ENCODE measurements at places on chromosomes 3 and 15.

DNA sequence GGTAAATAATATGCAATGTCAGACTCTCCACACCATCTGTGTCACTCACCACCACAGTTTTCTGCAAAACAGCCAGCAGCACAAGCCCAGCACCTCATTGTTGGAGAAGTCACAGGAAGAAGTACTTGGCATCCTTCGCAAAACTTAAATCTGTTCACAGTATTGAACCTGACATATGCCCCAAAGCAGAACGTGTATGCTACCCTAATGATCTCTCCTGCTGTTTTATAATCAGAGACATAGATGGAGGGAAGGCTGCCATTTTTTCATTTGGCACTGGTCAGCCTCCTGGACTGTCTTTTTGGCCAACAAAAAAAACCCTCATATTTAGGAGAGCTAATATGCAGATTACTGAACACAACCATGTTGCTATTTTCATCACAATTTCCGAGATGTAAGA, 1272.9 kb downstream of the ROBO1 start:
- DNase-seq = no peak

DNA sequence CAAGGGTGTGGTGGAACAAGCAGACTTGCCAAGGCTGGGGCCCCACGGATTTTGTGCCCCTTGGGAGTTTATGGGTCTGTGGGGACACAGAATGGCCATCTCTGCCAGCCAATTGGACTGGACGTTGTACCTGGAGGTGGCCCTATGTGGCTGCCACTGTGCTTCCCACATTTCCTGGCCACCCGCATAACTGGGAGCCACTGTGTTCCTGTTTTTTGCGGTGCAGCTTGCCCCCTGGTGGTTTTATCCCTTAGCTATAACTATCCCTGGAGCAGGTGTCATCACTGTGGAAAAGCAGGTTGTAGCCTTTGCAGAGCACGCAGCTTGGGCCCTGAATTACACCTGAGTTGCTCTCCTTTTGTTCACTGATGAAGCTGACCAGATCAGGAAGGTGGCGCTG, 306.3 kb downstream of the ZPLD1 start:
- no peak for DNase-seq

GRCh38 chr15:31262901-31263671, 63.5 kb upstream of the KLF13 start:
- no peak for DNase-seq

DNA sequence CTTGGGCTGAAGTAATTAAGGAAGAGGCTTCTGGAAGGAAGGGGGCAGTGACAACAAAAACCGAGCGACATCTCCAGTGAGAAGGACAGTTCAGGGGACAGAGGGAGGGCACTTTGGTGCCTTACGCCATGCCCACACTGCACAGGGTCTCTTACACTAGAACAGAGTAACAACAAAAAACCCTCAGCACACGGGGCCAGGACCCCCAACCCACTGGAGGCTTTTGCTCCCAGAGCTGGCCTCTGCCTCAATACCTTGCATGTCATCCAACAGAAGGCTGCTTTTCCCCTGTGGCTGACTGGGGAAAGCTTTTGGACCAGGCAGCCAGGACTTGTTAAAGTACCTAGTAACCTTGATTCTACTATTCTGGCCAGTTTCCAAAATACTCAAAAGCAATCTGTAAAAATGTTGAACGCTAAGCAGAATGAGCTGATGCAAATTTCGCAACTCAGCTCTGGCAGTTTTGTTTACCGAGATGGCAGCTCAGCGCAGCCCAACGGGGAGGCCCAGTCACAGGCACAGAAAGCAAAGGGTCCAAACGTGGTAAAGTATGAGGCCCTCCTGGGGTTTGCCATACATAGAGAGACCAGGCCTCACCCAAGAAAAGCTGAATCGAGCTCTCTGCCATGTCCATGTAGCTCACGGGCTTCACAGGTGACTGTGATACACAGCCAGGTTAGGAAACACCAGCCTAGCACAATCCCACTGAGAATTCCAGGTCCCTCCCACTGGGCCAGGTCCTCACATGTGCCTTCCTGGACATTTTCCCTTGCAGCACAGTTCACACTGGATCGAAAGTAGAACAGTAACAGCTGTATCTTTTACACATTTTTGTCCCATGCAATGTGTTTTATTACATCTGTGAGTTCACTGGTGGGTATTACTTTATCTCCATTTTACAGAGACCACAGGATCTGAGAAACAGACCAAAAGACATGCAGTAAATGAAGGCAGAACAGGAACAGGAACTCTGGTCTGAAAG, 6.0 kb downstream of the CHCHD4 start:
- DNase-seq = no peak

DNA sequence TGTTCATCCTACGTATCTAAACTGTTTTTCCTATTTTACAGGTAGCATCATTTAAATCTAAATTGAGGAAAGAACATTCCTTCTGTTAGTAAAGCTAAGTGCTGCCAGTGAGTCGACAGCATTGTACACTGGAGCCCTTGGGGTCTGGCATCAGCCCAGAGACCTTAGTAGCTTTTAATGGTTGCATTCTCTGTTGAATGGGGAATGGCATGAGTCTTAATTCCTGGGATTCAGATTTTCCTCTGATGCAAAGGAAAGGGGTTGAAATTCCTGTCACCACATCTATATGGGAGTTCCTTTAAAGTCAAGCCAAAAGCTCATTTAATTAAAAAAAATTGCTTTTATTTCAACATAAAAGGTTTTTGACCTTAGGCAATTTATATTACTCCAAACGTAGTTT, 148.4 kb upstream of the GBE1 start:
- no peak for DNase-seq

- DNase-seq = no peak
Observed at GRCh38 chr3:76900596-76900995, 139.3 kb upstream of the ROBO2 start.

GRCh38 chr3:127859730-127860129, 37.4 kb upstream of the MGLL start:
- no peak for DNase-seq

GRCh38 chr3:49454898-49455681, 15.0 kb upstream of the DAG1 start:
- no peak for DNase-seq

DNA sequence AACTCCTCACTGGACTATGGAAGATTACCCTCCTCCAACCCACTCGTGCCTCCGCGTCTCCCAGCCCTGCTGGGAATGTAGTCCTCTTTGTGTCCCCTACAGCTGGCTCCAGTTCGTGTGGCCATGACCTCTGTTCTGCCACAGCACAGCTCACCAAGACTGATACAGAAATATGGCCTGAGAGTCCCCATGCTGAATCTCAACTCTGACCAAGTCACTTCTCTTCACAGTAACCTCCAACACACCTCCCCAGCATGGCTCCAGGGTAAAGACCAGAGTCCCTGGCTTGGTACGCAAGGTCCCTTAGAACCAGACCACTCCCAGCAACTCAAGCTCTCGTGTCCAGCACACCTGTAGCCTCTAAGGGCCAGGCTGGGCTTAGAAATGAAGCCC, 2.3 kb upstream of the COL7A1 start:
- DNase-seq = no peak

GRCh38 chr3:149371001-149371722, 6.3 kb downstream of the TM4SF1 start:
- DNase-seq = no peak

DNA sequence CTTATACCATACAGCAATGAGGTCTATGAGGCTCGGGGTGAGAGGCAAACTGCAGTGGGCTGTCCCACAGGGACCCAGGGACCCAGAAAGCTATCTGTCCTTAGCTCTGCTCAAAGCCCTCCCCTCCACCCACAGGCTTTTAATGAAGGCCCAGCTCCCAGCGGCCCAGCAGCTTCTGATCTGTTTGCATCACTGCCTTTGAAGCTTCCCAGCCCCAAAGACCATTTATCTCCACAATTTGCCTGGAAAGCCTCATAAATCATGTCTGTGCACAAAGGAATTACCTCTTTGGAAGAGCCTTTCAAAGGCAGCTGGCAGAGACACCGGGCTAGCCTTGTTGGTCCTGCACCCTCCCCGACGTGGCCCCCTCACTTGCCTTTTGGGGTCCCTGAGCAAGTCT, 123.9 kb downstream of the RAB11A start:
- no peak for DNase-seq

DNA sequence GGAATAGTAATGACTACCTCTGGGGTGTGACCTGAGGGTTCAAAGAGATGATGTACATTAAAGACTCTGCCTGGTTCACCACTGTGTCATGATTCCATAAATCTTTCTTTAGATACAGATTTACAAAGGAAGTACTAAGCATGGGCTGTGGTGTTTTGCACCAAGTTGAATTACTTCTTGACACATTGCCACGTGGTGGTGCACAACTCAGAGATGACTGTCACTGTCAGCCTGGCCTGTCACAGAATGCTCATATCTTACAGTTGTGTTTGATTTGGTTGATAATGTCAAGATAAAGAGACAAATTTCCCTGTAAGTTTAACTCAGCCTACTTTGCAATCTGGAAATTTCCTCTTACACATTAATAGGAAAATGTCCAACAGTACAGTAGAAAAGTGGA, 3.2 kb downstream of the CTDSPL start:
- DNase-seq = no peak

DNA sequence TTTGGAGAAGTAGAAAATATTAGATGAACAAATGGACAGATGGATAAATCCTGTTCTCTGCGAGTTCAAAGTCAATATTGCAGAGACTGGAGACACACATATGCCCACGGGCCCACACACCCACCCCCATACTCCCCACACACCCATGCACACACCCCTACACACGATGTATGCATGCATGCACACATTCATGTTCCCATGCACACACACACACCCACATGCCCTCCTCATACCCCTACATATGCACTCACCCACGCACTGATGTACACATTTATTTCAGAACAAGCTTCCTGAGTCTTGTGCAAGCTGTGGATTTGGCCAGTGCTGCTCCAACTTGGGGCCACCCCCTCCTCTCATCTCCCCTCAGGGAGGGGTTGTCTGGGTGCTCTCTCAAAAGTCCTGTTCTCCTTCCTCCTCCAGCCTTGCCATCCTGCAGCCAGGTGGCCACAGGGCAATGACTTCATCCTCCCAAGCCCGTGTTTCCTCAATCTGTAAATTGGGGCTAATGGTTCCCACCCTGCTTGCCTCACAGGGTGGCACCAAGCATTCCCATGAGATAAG, 16.4 kb downstream of the MAPKAPK3 start:
- no peak for DNase-seq

DNA sequence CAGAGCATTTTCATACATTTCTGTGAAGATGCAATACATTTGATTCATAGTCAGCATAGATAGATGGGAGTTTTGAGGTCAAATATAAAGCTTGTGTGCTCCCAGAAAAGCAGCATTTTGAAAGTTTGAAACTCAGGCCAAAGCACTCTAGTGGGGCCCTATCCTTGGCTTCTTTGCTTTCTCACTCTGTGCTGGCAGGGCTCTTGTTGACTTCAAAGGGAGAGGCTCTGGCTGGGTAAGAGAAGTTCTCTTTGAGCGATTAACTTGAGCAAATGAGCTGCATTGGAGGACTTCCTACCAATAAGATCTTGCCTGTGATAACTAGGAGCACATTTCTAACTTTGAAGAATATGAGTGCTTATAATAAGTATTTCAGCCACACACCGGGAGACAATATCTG, 214.0 kb upstream of the RARB start:
- DNase-seq = no peak

DNA sequence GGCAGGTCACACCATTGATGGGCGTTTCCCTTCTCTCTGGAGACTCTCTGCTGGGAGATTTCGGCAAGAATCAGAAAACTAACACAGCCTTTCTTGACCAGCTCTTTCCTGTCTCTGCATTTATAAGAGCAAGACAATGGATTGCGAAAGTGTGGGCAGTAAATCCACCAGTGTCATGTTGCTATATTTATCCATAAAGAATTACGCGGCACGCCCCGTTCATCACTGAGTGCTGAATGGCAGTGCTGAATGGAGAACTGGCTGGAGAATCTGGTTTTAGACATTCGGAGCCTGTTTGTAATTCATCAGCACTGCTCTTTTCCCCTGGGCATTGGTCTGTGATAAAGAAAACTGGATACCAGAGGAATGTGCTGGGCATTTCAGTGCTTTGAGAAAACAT, 2.0 kb upstream of the CEMIP start:
- no peak for DNase-seq

DNA sequence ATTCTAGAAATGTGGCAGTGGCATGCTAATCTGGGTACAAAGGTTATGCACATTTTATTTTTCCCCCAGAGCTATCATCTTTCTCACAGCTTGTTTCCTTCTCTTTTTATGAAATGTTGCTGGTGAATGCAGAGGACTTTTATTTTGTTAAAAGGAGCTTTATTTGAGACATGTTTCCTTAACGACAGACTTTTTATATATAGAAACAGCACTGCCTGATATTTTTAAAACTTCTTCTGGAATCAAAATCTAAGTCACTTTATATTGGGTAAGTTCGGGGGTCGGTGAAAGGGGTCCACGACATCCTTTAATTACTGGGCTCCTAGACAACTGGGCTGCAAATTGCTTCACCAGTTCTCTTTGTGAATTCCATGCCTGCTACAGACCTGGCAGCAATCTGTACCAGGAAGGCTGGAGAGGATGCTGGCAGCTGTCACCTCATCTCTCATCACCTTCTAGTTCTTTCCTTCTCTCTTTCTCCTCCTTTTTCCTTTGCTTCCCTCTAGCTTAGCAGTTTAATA, 464.7 kb downstream of the PDCD6IP start:
- no peak for DNase-seq

DNA sequence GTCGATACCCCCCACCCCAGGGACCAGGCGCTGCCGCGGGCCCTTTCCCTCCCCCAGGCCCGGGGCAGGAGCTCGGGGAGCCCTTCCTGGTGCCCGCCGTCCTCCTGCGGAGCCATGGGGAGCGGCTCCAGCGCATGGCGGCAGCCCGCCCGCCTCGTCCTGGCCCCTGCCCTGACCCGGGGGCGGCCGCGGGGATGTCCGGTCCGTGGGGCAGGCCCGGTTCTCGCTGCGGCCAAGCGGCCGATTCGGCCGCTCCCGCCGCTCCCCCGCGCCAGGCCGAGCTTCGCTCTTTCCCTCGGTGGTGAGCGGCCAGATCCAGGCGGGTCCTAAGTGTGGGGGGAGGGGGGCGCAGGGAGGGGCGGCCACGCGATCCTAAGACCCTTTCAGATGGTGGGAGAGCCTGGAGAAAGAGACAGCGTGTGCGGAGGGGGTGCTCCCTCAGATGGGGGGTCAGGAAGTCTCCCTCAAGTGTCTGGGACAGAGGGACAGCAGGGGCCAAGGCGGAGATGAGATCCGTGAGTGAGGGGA, 1.3 kb downstream of the NEIL1 start:
- no peak for DNase-seq

All from stimulated activated CD4-positive, alpha-beta T cell treated with anti-CD3 and anti-CD28 coated beads, Interleukin-15, amount 100 ng/mL, for 48 hours (primary cell).